ENCODE measurements at places on chromosomes 2 and 18.

DNA sequence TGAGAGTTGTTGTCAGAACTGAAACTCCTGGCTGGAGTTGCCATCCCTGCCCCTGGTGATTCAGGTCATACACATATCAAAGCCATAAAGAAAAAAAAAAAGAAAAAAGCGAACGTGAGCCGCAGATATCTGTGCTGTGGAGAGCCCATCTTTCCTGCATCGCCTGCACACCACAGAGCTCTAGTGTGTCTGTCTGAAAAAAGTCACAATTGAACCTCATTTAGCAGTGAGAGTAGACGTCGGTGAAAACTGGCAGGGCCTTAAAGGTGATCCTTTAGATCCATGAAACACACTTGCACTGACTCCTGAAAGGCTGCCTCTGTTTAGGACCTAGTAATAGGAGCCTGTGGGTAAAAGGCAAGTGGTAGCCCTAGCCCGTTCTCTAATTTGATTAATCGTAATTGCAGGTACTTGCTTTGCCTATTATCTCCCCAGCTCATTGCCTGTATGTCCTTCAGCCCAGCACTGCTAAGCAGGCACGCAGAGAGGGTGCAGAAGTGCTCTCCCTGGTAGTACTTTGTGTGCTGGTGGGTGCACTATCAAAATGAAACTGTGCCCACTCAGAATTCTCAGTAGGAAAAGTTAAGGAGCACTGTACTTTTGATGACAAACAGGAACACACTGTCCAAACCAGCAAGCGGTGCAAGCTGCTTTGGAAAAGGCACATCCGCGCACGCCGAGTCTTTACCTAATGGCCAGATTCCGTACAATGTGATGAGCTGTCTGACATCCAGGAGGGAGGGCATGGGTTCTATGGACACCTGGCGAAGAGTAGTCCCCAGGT, 103.5 kb upstream of the ASB18 start:
- DNase-seq: no peak

- no peak for DNase-seq
Observed at GRCh38 chr2:204127238-204127637, 190.7 kb downstream of the ICOS start.

GRCh38 chr2:230829293-230829692, 35.4 kb upstream of the ITM2C start:
- DNase-seq: no peak

- DNase-seq: no peak
Observed at GRCh38 chr2:203909261-203909967, 27.1 kb upstream of the ICOS start.

GRCh38 chr2:115867024-115867423, 1424.6 kb downstream of the DPP10 start:
- DNase-seq: no peak

DNA sequence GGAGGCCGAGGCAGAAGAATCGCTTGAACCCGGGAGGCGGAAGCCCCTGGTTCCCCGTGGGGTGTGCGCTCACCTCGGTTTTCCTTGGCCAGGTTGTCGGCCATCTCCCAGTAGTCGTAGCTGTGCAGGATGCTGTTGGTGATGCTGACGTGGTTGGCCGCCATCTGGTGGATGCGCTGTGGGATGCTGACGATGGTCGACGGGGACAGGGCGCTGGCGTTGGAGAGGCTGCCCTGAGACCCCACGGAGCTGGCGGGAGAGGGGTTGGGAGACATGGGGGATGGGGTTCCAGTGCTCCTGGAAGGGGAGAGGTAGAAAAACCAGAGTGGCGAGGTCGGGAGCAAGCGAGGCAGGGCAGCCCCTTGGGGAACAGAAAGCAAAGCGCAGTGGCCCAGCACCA, 64.4 kb upstream of the REV1 start:
- DNase-seq: no peak

GRCh38 chr2:129192117-129192516, 787.3 kb upstream of the RAB6C start:
- no peak for DNase-seq

DNA sequence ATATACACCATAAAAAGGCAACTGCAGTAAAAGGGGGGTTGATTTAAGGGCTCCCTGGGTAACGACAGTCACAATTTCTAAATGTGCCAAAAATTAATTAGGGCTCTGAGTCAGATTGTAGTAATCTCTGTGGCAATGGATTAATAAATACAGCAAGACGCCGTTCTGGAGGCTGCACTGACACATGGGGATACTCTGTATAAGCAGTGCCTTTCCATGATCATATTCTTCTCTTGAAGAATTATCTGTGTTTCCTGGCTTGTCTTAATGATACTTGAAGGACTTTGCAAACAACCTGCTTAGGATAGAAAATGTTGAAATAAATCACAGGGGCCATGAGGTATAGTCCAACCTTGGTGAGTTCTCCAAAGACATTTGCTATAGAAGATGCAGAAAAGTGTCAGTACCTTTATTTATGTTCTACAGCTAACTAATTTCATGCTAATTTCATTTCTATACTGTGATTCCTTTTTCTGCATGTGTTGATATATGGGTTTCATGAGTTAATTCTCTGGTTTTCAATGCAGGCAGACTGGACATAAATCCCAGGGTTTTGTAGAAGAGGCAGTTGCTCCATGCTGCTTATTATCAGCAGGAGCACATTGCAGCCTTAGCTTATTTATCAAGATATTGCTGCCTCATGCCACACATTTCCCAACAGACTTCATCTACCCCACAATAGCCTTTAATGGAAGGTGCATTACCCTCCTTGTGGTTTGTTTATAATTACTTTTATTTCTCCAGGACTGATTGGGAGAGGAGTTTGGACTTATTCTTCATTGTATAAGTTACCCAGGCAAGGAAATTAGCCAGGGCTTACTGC, 54.8 kb downstream of the HNMT start:
- no peak for DNase-seq

DNA sequence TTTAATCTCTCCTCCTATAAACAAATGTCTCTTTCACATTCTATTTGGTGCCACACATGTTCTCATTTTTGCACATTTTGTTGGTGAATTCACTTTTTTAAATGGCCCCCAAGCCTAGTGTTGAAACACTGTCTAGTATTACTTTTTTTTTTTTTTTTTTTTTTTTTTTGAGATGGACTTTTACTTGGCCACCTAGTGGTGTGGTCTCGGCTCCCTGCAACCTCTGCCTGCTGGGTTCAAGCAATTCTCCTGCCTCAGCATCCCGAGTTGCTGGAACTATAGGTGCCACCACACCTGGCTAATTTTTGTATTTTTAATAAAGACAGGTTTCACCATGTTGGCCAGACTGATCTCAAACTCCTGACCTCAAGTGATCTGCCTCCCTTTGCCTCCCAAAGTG, 273.8 kb upstream of the SLC14A2 start:
- no peak for DNase-seq

GRCh38 chr18:59792353-59792752, 95.1 kb upstream of the CCBE1 start:
- no peak for DNase-seq

DNA sequence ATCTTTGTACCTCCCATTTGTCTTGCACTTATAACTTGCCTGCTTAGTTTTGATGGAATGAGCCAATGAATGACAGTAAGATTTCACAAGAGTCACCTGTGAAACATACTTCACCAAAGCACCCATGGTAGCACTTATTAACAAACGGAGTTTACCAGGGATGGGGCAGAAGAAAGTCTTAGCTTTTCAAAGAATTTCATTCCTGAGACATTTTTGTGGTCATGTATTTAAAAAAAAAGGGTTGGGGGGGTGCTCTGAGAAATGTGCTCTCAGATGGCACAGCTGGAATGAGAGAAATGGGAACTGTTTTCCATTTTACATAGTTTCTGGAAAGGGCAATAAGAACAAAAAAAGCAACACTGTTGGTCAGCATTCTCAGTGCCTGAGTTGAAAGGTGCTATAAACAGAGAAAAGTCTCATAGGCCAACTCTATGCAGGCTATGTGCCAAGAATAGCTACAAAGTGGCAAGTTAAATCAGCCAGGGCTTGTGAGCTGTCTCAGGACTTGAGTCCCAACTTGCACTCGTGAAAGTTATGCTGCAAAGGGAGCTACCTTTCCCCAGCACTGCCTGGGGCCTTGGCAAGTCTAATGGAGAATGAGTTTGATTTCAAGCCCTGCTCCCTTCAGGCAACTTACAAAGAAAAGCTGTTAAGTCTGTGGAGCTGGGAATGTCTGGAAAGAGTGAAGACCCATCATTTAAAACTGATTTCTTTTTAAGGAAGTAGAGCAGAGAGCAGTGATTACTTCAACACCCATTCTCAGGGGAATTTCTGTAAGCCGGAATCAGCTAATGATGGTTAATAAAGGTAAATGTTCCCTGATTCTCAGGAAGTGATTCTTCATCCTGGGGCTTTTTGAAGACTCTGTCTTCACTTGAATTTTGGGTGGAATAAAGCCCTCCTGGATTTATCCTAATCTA, 170.6 kb downstream of the SLC8A1 start:
- DNase-seq: no peak

DNA sequence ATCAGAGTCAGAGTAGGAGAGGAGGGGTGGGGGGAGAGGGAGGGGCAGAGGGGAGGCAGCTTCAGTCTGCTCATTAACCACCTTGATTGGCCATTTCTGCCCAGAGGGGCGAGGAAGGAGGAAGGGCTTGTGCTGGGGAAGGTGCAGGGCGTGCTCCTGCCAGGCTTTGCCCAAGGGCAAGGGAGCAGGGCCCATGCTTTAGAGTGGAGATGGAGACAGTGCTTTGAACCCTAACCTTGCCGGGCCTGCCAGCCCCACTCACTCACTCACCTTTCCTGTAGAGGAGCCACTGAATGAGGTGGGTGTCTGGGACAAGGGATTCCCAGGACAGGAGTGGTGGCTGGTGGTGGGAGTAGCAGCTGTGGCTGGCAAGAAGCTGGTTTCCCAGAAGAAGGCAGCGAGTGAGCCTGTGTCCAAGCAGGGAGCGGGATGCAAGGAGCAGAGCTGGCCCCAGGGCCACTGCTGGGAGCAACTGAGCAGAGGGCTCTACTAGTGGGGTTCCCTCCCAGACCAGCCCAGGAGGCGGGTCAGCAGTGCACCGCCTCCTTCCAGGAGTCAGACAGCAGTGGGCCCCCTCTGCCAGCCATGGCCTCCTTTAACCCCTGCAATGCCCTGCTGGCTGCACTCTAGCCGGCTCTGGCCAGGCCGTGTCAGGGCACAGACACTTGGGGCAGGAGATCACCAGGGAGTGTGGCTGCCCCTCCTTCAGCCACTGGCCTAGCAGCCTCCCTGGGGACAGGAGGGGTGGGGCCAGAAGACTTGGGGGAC, 3.6 kb upstream of the RUFY4 start:
- DNase-seq: no peak

GRCh38 chr2:73893764-73894474, 1.1 kb downstream of the ACTG2 start:
- DNase-seq: no peak

- no peak for DNase-seq
Observed at GRCh38 chr18:46402396-46402795, 254.6 kb downstream of the LOXHD1 start.

DNA sequence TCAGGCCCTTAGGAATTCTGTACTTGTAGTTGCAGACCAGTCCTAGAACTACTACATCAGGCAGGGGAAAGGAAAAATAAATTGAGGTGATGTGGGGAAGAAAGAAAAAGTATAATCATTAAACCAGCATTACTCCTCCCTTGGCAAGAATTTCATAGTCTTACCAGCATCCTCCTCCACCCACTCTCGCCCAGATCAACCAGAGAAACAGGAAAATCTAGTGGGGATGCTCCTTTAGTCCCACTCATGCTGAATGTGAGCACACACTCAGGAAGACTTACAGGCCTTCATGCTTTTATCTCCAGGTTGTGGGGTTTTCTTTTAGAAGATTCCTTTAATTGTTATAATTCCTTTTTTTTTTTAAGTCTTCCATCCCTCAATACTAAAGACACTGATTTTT, 129.3 kb upstream of the CCDC150 start:
- no peak for DNase-seq

DNA sequence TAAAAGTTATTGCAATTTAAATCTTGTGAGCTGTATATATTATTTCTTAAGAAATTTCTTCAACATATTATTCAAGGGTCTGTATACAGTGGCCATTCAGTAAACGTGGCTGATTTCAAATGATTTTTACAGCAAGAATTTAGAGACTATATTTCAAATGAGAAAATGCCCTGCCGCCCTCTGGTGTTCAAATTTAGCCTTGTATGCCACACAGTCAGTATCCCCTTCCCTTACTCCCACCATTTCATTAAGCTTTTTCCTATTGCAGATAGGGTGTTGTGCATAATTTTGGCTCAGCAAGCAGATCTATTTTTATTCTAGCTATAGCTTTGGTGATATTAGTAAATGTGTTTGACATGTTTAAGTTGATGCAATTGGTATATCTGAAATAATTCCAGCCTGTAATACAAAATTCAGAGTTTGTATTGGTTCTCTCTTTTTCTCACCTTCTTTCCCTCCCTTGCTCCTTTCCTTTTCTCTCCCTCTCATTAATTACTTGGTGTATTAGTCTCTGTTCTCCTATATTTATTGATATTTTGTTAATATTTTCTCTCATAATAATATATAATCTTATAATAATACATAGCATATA, 22.8 kb upstream of the SCN7A start:
- DNase-seq: no peak

DNA sequence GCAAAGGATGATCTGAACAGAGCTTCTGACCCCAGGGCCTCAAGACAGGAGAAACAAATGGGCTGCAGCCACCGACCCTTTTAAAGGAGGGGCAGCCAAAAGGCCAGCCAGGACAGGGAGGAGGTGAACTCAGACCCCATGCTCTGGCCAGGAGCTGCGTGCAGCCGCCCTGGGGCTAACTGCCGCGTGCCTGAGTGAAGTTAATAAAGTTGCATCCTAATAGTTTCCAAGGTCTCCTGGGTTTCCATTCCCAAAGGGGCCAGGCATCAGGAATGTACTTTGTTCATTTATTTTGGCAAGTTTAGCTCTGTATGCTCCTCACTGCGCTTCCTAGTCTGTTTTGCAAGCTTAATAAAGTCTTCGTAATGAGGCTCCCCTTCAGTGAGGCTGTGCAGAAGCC, 60.7 kb downstream of the EN1 start:
- no peak for DNase-seq
